Muscle of back (tissue), 13 donors: ENCODE measurements at places on chromosomes 12 and 14.

DNA sequence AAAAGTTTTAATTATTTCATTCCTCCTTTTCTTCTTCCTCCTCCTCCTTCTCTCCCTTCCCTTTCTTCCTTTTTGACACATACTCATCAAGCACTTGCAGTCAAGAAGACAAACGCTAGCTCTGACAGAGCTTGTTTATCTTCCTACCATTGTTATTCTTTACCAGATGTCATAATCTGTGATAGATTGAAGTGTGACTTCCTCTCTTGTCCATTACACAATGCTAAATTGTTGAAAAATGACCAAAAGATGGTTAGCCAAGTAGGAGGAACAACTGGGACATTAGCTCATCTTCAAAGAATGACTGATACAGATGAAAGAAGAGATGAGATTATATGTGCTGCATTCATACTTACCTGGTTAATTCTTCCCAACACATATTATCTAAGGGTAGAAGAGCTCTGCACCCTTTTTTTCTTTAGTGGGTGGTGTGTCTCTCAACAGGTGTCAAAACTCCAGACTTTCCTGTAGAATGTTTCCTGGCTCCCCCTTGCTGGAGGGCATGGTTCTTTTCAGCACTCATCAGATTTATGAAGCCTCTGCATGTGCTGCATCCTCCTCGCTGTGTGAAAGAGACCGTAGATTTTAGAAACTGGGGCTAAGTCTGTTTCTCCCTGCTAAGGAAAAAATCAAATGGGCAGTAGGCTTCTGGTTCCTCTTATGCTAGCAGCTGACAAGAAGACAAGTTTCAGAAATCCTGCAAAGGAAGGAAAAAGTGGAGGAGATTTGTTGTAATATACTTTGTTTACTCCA, 147.1 kb downstream of the TMX1 start:
- DNase-seq = peak; percentile 42

DNA sequence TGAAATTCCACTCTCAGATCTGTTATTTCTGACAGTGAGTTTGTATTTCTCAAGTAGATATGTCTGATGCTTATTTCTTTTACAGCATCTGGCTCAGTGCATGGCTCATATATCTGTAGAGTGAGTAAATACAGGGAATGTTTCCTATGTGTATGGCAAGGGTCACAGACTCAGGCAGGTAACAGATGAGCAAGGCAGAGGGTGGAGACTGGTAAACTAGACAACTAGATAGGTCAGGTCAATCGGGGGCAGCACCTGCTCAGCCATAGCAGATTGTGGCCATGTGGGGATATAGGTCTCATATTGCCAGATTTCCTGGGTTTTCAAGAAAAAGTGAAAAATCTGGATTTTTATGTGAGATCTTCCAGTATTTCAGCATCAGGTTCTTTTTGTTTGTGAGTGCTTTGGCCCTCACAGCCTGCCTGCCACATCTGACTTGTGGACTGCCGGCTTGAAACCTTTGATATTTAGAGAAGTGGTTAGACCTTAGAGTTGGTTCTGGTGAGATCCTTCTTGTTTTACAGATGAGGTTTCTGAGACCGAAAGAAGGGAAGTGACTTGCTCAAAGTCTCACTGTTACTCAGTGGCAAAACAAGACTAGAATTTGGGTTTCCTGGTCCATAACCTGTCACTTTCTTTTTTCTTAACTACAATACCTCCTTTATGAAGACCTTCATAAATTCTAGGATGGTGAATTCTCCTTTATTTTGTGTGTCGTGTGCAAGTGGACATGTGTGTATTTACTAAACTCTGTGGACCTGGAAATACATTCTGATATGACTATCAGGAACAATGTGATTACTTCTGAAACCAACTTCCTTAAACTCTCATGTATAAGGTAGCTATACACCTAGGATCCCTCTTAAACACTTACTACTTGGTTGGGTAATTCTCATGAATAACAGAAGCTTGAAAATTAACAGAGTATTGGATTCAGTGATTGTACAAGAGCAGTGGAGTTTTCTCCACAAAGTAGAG, 34.4 kb downstream of the PROX2 start:
- no peak for DNase-seq

DNA sequence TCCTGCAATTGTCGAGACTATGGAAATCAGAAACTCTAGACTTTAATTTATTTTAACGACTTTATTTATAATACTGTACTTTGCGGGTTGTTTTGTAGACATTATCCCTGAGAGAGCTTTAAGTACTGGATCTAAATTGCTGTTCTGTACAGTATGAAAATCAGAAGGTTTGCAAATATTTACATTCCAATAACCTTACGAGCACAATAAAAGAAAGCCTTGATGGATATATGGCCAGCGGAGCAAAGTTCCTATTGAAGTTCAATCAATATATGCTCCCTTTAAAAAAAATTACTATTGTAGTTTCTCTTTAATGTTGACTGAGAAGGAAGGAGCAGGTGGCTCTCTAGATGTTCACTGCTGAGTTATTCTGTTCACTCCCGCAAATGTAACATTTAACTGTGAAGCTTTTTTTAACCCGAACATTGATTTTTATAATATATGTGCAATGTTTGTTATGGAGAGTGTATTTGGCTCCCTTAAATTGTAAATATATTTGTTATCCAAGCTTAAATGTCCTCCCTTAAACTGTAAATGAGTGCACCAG, 235.3 kb downstream of the PLCZ1 start:
- DNase-seq = no peak

DNA sequence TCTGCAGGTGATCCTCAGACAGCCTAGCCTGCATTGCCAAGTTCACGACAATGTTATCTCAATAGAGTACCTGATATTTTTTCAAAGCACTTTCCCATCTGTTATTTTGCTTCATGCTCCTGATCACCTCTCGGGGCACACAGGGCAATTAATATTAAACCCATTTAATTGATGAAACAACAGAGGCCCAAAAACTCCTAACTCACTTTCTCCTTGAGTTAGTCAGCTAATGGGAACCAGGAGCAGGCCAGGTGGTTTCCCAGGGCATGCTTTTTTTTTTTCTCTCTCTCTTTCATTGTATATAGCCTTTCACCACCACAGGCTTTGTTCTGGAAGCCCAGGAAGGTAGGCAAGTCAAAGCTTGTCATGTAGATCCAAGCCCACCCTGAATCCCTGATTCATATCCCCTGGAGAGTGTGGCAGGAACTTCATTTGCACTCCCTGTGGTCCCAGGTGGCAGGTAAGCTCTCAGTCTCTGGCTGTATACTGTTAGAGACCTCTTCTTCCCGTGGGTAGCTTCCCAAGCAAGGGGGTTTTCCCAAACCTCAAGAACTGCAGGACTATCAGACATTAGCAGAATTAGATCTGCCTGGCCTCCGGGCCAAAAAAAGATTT, 41.6 kb upstream of the MAP1LC3B2 start:
- DNase-seq = no peak
